Lung microvascular endothelial cell (primary cell): ENCODE measurements at places on chromosomes 4 and X. TPM values are rescaled to one million over a fixed set of nuclear protein-coding genes. Genes with fewer than 3 reads are reported as not detected.

Gene SORBS2
- 94.8 and 143 TPM in 2 replicates for total RNA-seq

GRCh38 chrX:124229374-124229773 is 103.1 kb upstream of the TEX13D start:
- DNase-seq = no peak

DNA sequence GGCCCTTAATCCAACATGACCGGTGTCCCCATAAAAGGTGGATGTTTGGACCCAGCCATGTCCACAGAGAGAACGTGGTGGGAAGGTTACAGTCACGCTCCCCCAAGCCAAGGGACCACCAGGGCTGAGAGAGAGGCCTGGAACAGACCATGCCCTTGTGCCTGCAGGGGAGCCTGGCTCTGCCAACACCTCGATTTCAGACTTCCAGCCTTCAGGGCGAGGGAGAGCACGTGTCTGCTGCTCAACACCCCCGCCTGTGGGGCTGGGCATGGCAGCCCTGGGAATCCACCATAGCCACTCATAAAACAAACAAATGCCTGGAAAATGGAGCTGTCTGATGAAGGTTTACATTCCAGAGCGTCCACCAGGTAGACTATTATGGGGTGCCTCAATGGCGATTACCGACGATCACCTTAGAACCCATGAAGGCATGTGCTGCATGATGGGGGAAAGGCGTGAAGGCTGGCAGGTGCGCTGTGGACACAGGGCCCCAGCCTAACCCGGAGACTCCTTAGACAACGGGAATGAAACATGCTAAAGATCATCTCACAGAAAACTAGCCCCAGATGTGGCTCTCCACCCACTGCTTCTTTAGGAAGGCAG is 42.3 kb upstream of the HMX1 start:
- no peak for DNase-seq

Gene FGB
- total RNA-seq = not detected in 2 replicates

DNA sequence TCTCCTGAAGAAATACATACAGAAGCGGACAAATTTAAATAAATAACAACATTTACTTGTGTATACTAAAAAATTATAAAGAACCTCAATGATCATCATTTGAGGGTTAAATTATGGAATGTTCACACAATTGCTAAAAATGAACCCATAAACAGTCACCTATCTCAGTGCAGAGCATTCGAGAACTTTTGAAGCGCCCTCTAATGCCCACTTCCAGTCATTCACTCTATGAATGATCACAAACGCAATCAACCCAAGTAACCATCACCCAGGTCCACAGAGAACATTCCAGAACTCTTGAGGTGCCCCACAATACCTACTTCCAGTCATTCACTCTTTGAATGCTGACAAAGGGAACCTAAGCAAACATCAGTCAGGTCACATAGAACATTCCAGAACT is 103.5 kb upstream of the PLAC1 start:
- DNase-seq = peak; percentile 27

DNA sequence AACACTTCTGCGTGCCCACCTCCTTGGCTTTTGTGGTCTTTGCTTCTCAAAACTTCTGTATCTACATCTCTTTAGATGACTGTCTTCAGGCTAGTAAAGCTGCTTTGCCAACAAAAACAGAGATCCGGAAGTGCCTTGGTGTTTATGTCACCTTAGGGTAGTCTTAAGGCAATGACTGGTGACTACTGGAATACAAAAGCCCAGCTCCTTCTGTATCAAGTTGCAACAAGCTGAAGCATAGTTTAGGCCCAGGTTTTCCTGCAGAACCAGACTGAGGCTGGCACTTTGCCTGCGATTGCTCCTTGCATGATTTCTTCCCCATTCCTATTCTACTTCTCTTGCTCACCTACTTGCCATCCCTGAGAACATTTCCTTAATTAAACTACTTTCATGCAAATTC is 333.8 kb downstream of the DMD start:
- DNase-seq = no peak

- no peak for DNase-seq
Measured at GRCh38 chr4:70531981-70532380, 13.6 kb downstream of the AMTN start.

Gene NXF2
- not detected in 2 replicates for total RNA-seq

GRCh38 chr4:44679060-44679459 is 840 bp downstream of the GUF1 start:
- DNase-seq = no peak

- DNase-seq = no peak
Measured at GRCh38 chrX:125205133-125205917, 114.3 kb upstream of the TEX13C start.

Gene RAI2
- 1.1 and 3.4 TPM in 2 replicates for total RNA-seq

Gene RNF175
- under 0.01 and 0.20 TPM in 2 replicates for total RNA-seq

GRCh38 chrX:110338935-110339334 is 19.7 kb upstream of the RTL9 start:
- DNase-seq = no peak

- no peak for DNase-seq
Measured at GRCh38 chr4:120232050-120232449, 165.4 kb upstream of the MAD2L1 start.

DNA sequence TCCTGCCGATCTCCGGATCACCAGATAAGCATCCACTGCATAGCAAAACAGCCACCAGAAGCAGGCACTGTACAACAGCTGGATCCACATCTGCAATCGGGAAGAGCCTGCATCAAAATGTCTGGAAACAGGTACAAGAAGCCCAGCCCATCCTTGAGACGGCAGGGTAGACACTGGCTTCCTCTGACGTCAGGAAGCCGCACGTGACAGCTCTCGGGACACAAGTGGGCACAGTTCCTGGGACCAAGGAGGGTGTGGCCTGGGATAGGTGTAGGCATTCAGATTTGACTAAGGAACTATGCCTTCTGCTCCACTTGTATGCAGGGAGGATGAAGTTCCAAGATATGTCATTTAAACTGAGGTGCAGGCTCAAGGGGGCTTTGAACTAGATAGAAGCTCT is 6.3 kb downstream of the GPR143 start:
- no peak for DNase-seq
